ENCODE measurements at places on chromosomes 4 and X.

DNA sequence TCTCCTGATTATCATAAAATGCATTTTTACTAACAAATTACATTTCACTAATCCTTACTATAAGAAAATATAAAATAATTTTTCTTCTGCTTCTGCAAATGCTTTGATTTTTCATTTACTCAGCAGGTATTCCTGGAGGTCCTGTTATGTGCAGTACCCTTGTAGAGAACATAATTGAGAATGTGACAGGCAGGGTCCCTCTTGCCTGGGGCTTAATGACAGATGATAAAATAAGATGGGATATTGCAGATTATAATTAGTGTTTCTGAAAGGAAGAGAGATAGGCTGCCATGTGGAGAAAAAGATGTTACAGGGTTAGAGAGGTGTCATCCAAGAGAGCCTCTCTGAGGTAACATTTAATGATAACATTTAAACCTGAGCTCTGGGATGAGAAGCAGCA, 128.9 kb downstream of the MAD2L1 start:
- DNase-seq: no peak

GRCh38 chr4:89767924-89768323, 69.0 kb downstream of the SNCA start:
- no peak for DNase-seq

GRCh38 chrX:50125480-50125879, 75.3 kb downstream of the AKAP4 start:
- DNase-seq: no peak

DNA sequence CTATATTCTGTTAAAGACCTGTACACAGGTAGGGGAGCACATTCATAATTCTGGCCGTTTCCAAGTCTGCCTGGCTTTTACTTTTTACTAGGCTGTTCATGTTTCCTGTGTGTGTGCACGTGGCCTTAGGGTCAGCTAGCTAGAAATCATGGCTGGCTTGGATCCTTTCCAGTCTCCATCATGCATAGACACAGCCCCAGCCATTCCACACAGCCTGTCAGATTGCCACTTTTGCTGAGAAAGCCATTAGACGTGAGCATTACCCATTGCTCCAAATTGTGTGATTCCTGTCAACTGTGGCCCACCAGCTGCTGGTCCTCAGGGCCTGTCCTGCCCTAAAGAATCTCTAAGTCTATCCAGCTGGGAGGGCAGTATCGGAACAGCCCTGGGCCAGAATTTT, 11.4 kb upstream of the SORCS2 start:
- no peak for DNase-seq

DNA sequence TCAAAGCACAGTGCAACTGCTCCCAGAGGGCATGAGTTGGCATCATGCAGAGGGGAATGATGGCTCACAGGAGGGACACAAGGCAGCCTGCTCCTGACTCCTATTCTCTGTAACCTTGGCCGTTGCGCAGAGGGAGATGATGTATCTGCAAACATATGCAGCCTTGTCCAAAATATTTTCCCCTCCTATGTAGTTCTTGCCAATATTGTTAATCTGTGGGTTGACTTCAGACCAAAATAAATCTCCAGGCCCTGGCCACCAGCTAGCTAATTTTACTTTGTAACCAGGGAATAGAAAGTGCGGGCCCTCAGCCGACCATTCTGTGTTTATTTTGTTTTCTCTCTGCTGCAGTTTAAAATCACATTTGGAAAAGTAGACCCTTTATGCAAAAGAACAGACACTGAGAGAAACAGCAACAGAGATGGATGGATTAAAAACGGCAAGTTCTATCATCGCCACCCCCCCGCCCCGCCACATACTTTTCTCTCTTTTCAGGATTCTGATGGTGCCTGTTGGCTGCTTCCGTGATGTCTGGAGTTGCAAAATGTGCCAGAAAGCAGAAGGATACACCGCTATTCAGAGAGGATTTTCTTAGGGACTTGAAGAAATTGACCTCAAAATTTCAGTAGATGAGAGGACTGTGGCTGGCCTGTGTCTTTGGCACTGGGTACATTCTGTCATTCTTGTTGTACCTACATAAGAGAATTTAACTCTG, 185.3 kb upstream of the BCOR start:
- no peak for DNase-seq

- DNase-seq: no peak
Measured at GRCh38 chrX:15158350-15158735, 111.5 kb downstream of the ASB9 start.

DNA sequence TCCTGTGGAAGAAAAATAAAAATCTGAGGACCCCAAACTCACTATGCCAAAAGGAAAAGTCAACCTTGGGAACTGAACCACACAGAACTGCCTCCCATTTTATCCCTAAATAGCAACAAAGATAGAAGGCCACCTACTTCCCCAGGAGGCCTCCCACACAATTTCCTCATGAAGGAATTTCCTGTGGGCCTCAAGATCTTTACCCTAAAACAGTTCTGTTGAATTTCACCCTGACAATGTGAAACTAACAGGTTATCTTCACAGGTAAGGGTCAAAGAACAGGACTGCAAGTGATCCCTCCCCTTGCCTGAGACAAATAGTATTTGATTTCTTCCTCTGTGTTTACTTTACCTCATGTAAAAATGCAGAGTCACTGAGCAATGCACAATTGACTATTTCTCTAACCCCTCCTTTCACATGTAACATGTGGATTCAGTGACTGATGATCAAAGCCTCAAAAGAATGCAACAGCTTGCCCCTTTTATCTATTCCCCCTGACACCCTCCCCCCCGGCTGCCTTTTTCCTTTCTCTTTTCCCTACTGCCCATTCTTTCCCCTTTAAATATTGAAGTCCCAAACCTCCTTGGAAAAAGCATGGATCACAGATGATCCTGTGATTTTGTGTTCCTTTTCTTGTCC, 33.3 kb downstream of the MEPE start:
- DNase-seq: no peak

DNA sequence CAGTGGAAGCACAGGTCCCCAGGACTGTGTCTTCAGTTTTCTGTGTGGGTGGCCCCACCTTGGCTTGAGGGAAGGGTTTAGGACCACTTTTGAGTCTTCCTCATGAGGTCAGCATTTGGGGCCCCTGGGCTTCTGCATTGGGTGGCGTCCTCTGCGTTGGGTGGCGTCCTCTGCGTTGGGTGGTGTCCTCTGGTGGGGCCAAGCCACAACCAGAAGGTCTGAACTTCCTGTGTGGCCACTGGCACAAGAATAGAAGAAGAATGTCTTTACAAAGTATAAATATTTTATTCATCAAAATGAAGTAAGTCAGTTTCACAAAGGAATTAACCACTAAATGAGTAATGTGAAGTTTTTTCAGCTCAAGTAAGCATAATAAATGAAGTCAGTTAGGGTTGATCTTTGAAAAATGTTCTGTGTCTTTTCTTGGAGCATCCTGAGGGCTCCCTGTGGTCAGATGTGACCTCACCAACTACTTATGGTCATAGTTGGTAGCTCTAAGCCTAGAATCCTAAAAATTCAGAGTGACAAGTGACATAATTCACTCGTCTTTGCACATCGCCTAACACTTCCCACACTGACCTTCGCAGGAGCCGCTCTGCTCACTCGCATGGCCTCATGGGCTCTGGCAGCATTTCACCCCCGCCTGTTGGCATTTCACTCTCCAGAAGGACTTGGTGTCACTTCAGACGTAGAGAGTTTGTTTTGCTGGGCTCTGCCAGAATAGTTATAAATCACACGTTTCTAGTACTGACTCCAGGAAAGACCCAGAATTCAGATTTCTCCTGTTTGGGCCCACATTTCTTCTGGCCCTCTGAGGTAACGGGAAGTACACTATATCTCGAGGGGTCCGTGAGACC, 39.0 kb upstream of the HGFAC start:
- DNase-seq: no peak

DNA sequence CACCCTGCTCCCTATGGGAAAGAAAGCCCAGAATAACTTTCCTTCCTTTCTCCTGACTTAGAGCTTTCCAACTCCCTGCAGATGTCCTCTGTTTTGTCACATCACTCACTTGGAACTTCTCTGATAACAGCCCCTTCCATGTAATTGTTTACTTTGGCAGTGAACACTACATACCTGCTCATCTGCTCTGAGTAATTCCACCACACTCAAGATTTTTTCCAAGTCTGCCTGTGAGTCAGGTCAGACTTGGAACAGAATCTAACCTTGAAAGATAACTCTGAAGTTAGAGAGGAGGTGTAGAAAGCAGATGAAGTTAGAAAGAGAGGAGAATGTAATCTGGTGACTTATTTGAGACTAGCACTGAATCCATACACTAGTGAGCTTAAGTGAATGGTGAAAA, 7.4 kb downstream of the MAGEB10 start:
- no peak for DNase-seq

DNA sequence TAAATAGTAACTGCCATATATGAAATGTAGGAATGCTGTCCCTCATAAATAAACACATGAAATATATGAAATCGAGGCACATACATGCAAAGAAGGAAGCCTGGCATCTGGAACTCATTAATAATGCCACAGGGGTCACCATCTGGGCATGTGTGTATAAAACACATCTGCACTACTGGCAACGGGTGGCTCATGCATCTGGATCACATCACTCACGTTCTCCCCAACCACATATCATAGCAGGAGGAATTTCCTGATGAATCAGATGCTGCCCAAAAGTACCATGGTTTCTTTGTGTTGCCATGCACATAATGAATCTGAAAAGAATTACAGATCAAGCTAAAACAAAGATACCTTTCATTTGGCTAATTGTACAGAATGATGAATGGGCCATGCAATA, 28.6 kb downstream of the RNF175 start:
- DNase-seq: no peak

DNA sequence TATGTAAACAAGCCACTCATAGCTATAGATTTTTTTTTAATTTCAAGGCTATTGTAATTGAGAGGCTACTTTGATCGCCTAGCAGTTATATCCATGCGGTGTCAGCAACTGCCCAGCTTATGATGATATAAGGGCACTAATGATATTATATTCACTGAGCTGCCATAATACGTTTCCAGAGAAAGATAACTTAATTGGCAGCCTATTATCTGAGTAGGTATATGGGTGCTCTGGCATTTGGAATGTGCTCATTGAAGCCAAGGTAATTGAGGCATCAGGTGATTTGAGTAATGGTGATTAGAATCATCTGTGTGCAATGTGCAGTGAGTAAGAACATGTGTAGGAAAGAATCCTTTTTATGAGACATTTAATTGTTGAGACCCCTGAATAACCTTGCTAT, 490.0 kb downstream of the CENPC start:
- DNase-seq: no peak

DNA sequence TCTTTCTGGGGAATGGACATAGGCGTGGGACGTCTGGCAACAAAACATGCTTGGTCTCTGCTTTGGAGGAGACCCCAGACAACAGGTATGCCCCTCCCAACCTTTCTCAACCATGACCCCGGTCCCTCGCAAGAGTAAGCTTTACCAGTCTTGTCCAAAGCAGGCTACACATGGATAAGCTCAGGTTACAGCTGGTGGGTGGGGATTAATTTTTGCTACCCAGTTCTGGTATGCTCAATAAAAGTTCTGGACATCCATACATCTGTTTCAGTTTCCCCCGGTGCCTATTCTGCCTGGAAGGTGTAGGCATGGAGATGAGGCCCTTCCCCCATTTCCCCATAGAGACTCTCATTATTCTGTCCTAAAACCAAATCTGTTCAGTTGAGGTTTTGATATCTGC, 54.5 kb upstream of the NOCT start:
- no peak for DNase-seq

Data from glutamatergic neuron (in vitro differentiated cells).